ENCODE measurements at places on chromosomes 4 and X.

- no peak for DNase-seq
Measured at GRCh38 chr4:108596344-108596743, 24.0 kb upstream of the RPL34 start.

- no peak for DNase-seq
Measured at GRCh38 chrX:101732870-101733269, 73.2 kb upstream of the ARMCX2 start.

DNA sequence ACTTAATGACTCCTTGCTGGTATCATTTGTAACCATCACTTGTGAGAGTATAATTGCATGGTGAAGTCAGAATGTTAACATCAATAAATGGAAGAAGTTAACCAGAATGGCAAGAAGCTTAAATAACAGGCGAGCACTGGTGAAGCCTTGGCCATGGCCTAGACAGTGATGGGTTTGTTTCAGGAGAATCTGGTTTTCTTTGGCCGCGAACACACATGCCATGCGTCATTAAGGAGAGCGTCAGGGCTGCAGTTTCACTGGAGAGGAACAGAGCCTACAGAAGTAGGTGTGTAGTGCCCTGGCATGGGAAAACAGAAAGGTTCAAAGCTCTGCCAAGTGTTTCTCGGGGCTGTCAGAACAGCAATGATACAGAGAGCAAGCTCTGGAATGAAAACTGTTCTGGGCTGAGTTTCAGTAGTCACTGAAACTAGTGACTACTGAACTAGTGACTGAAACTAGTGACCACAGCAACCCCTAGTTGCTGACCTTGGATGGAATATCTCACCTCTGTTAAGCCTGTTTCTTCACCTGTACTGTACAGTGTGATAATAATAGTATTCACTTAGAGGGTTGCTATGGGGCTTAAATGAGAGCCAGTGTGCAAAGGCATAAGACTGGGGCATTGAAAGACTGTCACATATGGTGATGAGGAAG lies 93.8 kb downstream of the C4orf51 start:
- no peak for DNase-seq

DNA sequence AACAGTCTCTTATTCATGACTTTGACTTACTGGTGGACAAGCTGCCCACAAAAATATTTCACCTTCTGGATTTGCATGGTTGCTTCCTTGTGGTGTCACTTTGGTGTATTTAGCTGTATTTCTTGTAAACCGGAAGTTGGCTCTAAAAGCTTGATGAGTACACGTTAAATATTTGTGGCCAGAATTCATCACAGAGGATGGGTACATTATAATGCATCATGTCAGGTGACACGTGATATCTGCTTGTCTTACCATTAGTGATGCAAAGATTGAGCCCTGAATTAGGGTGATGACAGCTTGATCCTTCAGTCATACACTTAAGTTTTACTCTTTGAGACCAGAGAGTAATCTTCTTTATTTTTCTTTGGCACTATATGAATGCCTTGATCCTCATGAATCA lies 188.3 kb upstream of the RPS6KA3 start:
- no peak for DNase-seq

DNA sequence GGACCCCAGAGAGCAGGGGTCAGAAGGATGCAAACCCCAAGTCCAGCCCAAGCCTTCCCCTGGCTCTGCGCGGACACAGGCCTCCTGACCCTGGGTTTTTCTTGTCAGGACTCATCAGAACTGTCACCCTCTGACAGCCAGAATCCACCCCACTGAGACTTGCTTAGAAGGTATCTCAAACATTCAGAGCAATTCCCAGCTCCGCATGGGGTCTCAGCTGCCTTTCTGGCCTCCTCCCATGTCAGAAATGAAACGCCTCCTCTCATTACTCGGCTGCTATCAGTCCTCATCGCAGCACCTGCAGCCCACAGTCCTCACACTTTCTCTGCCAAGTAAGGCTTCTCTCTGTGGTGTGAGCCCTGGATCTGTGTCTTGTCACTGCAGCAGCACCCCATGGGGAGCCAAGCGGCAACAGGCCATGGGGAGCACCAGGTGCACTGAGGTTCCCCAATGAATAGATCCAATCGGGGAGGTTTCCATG lies 97.8 kb downstream of the WFS1 start:
- DNase-seq: no peak

DNA sequence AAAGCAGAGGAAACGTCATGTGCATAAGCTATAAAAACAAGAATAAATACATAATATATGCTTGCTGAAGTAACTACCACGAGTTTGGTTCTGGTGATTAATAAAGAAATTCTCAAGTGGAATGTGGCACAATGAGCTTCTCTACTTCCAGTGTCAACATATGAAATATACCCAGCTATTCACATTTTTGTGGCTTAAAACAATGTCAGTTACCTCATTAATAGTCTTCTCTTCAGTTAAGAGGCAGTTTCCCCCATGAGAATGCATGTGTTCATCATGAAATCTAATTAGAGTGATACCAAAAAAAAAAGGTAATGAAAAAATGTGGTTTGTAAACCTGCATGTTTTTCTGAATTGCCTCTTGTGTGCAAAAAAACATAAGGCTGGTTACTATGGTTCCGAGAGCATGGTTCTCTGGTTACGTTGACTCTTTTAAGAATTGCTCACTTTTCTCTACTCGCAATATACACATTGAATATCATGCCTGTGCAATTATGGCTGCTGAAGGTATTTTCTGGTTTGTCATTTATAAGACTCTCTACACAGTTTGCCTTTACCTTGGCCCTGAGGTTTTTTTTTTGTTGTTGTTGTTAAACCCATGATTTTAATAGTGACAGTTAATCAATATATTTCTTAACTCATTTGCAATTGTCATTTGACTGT lies 108.2 kb downstream of the PCDH7 start:
- no peak for DNase-seq

DNA sequence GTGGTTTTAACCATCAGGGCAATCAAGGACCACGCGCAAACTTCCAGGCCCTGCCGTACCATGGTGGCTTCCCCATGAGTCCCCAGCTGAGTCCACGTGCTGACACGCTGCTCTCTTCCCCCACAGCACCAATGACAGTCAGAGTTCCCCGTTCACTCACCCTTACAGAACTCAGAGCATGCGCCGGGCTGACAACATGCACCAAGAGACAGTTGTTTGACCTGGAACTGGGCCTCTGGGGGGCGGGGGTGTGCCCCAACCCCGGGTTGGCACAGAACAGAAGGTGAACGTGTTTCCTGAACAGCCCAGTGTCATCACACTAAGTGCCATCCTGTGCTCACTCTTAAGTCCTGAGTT lies 29.4 kb downstream of the IRF2 start:
- no peak for DNase-seq

- no peak for DNase-seq
Measured at GRCh38 chr4:96407225-96407624, 567.3 kb downstream of the PDHA2 start.

DNA sequence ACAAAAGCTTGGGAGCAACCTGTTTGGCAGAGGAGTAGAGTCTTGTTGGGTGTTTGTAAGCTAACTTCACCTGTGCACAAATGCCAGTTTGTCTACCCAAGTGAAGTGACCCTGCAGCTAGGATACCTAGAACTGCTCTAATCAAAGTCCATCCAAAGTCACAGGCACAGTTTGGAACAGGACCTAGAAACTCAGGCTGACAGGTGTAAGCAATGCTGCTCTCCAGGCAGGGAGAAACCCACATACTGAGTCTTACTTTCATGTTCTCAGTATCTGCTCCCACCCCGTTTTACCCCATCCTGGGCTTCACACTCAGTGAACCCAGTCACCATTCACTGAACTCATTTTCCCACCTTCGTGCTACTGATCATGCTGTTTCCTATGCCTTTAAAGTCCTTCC lies 40.3 kb downstream of the MAML3 start:
- no peak for DNase-seq

DNA sequence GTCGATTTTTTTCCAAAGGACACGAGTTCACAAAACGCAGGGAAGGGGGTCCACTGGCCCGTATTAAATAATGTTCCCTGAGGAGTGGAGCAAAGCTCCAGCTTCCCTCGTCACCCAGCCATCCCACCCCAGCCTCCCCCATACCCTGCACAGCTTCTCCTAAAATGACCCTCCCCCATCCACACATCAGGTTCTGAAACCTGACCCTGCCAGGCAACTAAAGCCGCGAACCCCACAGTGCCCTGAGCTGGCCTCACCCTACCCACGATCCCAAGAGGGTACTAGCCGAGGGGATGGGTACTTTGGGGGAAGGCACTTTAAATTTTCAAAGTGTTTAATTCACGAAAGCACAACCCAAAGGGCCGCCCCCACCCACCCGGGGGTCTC lies 634 bp downstream of the APOO start:
- DNase-seq: no peak
